ENCODE measurements at places on chromosomes 5 and 9.

DNA sequence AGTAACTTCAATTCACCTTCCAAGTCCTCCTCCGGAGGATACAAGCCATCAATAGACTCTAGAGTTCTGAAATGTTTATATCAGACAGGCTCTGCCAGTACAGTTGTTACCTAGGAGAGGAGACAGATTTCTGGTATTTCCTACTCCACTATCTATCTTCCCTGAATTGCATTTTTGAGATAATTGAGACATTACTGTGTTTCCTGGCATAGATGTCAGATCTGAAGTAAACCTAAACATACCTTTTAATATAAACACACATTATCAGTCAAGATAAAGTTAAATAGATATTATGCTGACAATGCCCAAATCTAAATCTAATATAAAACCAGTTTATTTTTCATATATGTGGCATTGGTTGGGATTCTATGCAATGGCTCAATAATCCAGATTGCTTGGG, 8.2 kb upstream of the TYRP1 start:
- DNase-seq, result no peak

DNA sequence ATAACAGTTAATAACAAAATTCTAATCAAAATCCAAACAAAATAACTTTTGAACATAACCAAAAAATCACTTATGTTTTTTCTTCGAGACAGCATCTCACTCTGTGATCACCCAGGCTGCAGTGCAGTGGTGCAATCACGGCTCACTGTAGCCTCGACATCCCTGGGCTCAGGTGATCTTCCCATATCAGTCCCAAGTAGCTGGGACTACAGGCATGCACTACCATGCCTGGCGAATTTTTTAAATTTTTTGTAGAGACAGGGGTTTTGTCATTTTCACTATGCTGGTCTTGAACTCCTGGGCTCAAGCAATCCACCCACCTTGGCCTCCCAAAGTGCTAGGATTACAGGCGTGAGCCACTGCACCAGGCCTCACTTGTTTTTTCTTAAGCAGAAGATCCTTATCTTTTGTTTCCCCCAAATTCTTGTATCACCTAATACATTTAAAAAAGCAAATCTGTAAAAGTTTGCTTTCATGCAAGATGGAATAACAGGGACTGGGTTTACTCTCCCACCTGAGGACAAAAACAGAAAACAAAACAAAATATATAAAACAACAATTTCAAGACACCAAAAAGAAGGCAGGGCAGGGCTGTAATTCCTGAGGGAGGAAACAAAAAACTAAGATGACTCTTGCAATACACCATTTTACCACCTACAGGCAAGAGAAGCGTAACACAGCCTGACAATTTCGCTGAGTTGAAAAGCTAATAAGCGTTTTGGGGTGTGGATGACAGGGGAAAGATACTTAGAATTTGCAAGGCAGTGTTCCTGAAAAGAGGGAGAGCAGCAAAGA, 71.4 kb downstream of the RAPGEF6 start:
- no peak for DNase-seq

DNA sequence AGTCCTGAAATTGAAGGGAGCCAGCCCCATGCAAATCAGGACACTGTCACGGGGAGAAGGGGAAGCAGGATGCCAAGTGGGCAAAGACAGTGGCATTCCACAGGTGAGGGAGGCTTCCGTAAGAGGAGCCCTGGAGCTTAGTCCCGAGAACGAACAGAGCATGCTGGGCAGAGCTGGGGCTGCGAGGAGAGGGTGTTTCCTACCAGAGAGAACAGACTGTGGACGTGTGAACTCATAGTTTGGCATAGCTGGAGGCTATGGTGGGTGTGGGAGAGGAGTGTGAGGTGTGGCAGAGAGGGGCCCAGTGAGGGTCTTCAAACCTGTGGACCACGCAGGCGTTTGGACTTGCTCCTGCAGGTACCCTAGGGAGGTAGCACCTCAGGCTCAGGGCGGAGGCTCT, 102.8 kb upstream of the SMIM23 start:
- DNase-seq, result no peak

DNA sequence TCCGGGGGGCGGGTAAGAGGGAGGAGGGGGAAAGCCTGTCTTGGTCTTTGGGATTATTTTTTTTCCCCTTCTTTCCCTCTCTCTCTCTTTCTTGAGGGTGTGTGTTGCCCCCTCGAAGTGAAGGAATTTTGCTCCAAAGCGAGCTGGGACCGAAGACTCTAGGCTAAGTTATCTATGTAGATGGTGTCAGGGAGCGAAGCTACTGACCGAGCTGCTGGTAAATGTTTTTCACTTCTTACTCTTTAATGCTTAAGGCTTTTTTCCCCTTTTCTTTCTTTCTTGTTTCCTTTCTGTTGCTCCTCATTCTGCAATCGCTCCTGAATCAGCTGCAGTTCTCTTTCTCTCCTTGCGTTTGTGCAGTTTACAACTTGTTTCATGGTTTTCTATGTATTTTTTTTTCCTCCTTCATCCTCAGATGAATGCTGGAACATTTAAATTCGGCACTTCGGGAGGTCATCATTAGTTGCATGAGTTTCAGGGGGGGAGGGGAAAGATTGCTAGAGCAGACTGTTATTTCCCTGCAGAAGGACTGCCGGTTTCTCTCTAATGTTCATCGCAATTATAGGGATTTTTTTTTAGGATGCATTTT, 1312.0 kb upstream of the WWC1 start:
- no peak for DNase-seq

- no peak for DNase-seq
Measured at GRCh38 chr9:110978516-110978915, 59.8 kb downstream of the LPAR1 start.

GRCh38 chr9:5493679-5494511, 16.4 kb upstream of the PDCD1LG2 start:
- DNase-seq, result no peak

GRCh38 chr5:37375091-37375490, 4.0 kb upstream of the WDR70 start:
- DNase-seq, result no peak

- no peak for DNase-seq
Measured at GRCh38 chr9:18362901-18363685, 110.9 kb upstream of the ADAMTSL1 start.

DNA sequence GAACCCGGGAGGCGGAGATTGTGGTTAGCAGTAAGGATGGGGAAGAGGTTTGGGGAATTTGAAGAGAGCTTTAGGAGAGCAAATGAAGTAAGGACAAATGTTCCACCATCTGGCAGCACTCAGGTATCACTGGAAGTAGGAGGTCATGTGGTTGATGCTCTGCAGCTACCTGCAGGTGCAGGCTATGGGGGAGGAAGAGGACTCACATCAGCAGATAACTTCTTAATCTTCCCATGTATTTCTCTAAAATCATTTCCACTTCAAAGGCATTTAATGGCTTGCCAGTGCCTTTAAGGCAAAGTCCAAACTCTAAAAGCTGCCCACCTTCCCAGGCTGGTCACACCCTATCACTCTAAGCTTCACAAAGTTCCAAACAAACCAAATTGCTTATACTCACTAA, 8.1 kb upstream of the HAVCR1 start:
- no peak for DNase-seq
